LHCN-M2 (cell line): ENCODE measurements at places on chromosomes 2 and 18.

DNA sequence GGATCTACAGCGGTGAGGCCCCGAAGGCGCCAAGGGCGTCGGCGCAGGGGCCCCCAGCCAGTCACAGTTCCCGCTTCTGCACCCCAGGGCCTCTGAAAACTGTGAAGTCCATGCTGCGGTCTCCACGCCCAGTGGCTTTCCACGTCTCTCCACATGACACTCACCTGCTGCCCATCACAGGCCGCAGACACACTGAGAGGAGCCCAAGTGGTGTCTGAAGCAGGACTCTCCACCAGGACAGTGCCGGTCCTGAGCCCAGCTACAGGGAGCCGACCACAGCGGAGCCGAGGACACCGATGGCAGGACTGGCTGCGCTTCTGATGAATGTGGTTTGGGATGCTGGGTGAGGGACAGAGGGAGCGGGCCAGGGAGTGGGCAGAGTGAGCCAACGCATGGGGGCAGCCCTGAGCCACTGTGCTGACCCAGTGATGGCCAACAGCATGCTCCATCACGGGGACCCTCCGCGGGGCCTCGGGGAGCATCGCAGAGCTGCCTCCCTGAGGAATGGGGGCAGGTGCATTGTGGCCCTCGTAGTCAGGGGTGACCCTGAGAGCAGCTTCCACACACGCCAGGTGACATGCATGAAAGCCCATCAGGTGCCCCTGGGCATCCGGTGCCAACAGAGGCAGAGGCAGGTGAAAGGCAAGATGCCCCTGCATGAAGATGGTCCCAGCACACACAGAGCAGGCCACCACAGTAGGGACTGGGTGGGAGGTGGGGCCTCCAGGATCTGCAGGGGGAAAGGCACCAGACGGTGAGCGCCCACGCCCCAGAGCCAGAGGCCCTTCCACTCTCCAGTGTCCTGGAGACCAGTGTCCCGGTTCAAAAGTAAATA lies 116.6 kb downstream of the HDAC4 start:
- no peak for DNase-seq

DNA sequence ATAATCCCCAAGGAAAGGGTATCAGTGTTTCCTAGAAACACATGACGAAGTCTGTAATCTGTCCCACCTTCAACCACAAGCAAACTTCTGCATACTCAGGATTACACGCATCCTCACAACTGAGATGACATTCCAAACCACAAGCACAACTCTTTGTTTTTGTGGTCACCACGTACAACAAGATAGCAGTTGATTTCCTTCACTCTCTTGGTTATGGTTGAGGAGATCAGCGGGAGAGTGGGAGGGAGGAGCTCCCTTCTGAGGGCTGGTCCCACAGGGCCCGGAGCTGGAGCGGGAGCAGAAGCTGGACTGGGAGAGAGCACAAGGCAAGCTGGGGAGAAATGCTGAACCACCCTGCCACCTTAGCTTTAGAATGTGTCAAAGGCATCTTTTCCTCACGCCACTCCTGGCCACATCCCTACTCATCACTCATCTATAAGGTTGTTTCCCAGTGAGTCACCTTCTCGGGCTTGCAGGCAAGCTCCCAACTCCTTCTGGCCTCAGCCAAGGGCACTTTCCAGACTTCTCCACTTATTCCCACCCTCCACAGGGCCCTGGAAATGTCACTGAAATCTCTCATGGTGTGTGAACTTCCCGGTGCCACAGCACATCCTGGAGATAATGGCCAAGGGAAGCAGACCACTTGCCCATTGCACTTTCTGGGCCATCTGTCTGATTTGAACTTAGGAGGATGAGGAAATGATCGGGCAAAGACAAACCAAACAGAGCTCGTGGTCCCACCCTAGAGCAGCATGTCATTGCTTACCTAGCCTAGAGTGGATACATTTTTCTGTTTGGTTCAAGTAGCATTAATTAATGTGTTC lies 98.9 kb upstream of the LGALSL start:
- peak; percentile 68 for DNase-seq

DNA sequence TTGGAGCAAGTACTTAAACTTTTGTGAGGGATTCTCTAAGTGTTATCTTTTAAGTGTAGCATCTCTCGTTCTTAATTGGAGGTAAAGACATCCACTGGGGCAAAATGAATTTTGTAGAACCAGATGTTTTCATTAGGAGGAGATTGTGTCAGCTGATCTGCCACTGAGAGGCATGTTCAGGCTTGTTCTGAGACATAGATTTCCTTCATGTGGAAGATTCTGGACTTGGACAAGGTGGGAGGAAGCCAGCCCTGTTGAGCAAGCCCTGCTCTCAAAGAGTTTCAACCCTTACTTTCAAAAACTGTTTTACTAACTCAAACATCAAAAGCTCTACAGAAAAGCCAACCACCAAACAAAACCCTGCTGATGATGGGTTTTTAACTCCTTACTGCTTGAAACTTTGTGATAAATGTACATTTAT lies 6.5 kb downstream of the MAP4K4 start:
- peak; percentile 70 for DNase-seq

DNA sequence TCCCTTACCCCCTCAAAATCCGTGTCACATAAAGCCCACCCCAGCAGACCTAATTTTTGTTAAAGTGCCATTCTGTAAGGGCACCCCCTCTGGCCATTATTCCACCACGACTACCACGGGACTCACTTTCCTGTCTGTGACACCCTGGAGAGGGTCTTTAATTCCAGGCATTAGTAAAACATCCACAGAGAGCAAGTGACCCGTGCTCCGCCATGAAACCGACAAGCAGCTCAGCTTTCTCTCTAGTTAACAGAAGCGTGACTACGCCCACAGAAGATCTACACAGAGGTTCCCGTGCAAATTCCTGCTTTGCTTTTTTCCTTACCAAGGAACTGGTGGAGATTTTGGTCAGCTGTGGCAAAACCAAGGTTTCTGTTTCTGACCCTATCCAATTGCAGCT lies 4.4 kb downstream of the SIGLEC15 start:
- no peak for DNase-seq

GRCh38 chr2:238703436-238703835 lies 144.4 kb upstream of the TWIST2 start:
- DNase-seq = no peak

GRCh38 chr2:102230410-102230909 lies 43.6 kb downstream of the IL1RL2 start:
- DNase-seq = no peak

DNA sequence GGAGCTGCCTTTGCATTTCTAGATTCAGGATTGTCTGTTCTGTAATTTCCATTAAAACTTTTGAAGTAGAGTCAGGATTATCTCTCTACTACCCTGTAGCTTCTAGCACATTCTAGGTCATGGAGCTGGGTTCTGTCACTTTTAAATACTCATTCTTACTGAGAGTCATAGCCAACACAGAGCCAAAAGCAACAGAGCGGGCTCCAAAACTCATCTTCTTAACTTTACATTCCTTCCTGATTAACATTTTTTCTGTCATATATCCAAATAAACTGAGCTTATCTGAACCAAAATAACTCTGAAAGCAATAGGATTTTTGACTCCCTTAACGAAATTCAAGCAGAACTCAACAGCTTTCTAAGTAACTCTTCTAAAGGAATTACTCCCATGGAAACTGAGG lies 12.9 kb downstream of the PREPL start:
- peak; percentile 21 for DNase-seq

GRCh38 chr2:86048888-86049287 lies 56.8 kb downstream of the POLR1A start:
- no peak for DNase-seq

DNA sequence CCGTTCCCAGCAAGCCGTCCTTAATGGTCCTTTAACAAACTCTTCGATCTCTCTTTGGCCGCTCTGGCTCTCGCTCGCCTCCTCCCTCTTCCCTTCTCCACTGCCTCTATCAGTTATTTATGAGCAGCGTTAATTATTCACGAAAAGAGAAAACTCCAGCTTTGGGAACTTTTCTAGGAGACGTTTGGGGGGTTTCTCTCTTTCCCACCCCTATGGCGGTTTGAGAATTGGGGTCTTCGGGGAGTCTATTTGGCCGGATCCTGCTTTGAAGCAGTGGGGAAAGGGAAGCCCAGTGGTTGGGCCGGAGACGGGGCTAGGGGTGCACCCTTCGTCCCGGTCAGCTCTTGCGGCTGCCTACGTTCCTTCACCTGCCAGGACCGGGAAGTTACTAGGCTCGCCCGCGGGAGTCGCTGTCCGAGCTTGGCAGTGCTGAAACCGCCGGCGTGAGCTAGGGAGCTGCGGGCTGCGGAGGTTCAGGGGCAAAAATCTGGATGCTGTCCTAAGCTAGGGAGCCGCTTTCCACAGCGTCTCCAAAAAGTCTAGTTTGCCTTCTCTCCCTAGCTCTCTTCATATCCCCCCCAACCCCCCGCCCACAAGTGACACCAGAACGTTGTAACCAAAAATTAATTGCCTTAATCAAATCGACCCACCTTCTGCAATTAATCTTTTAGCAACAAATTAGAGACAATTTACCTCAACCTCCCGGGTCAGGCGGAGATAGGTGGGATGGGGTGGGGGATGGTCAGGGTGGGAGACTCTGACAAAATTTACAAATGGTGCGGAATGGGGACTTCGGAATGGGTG lies 8.9 kb upstream of the SKOR2 start:
- DNase-seq = no peak

GRCh38 chr2:11967946-11968465 lies 221.6 kb downstream of the LPIN1 start:
- no peak for DNase-seq

DNA sequence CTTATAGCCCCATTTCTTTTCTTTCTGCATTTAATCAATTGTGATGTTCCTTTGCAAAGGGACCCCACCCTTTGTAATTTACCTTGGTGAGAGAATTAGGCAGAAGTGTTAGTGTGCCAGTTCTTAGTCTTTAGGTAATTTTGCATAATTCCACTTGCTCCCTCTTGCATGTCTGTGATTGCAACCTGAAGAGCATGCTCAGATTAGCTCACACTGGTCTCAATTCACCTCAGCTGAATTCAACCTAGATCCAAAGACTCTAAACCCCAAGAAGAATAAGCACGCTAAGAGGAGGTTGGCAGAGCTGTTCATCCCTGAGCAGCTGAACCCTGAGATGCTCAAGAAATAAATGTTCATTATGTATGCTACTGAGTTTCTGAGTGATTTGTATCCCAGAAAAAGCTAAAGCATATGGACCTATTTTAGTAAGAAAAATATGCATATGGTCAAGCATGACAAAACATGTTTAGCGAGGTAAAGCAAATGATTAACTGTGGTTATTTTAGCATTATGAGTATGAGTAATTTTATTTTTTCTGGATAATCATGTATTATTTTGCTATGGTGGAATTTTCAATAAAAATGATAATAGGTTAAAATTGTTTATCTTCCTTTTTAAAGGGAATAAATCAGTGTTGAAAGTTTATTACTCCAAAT lies 299.2 kb upstream of the ZSWIM2 start:
- DNase-seq = no peak

DNA sequence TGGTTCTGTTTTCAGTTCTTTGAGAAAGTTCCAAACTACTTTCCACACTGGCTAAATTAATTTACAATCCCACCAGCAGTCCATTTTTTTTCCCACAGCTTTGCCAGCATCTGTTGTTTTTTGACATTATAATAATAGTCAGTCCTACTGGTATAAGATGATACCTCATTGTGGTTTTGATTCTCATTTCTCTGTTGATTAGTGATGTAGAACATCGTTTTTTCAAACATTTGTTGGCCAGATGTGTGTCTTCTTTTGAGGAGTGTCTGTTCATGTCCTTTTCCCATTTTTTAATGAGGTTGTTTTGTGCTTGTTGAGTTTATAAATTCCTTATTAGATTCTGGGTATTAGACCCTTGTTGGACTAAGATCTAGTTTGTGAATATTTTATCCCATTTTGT lies 376.8 kb upstream of the NT5C1B start:
- DNase-seq = peak; percentile 60

DNA sequence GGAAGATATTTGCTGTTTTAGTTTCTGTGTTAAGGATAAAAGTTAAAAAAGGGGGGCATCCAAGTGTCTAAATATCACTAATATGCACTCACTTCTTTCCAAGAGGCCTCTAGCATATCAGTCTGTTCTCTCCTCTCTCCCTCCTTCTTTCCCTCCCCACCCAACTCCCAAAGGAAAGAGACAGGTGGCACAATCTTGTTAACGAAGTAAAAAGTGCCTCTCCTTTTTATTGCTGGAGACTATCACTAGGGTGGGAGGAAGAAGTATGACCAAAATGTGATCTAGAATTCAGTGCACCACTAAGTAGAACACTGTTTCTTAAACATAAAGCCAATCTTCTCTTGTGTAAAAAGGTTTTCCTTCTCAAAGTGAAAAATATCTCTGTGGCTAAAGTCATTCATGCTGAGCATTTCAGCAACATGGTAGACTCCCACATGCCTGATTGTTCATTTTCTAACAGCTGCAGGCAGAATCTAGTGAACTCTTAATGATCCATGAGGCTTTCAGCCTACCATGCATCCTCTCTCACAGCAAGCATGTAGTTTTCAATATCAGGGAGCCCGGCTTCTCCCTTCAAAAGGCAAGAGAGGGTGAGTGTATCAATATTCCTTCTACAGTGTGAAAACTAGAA lies 39.5 kb downstream of the RNU4ATAC start:
- peak; percentile 46 for DNase-seq

DNA sequence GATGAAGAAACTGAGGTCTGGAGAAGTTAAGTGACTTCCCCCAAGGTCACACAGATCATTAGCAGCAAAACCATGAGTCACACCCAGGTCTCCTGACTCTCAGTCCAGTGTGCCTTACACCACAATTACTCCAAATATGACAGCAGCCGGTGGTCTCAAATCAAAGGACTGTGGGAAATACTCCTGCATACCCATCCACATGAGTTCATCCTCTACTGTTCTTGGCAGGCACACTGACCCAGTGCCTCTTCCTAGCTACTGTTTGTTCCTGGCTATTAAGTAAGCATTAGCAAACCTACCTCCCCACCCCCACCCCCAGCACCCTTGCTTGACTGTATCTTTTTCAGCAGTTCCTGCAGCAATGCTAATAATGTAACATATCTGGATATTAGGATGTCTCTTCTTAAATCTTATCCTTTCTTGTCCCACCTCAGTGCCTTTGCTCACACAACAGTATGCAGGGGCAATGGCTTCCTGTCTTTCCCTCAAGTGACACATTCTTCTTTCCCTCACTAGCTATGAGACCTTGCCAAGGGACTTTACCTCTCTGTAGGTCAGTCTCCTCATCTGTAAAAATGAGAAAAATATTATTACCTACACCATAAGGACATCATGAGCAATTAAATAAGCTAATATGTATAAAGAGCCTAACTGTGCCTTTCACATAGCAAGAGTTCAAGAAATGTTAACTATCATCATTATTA lies 46.2 kb downstream of the FAM98A start:
- peak; percentile 51 for DNase-seq

GRCh38 chr2:241039416-241039815 lies 41.0 kb downstream of the SNED1 start:
- DNase-seq = no peak

GRCh38 chr2:142897807-142898206 lies 20.3 kb downstream of the KYNU start:
- DNase-seq = no peak

DNA sequence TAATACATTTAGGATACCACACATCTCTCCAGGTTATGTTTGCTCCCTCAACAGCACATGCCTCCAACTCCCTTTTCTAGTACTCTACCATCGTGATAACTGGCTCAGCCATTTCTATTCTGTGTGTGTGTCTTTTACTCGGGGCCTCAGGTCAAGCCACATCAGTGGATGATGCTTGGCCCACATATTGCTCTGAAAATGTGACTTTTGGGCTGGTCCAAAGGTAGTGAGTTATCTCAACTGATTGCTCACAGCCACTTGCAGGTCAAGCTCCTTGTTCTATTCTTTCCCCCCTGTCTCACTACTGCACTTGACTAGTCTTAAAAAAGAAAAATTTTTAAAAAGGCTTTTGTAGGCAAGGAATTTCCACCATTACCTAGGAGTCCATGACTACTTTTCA lies 5.5 kb downstream of the DSG4 start:
- no peak for DNase-seq
